Stimulated activated CD4-positive, alpha-beta T cell treated with anti-CD3 and anti-CD28 coated beads, Interleukin-15, amount 100 ng/mL, for 24 hours (primary cell): ENCODE measurements at places on chromosomes 6 and 20.

DNA sequence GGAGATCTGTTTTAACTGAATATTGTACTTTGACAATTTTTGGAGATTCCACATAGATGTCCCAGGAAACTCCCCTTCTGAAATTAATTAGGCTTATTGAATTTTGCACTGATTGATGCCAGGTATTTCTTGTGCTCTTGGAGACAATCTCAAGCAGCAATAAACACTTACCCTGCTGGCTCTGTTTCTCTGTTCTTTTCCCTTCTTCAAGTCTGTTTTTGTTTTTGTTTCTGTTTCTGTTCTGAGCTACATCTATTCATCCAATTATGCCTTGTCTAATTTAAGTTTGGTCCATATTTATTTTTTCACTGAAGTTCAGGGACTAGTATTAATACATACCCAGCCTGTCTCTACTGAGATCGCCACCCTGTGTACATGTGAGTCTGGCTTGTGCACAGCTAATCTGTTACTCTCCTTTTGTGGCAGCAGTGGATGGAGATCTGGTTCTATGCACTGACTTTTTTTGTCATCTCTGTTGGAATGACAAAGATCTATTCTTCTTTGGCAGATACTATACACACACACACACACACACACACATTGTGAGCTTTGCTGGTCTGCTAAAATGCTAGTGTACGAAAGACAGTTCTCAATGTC is 51.9 kb downstream of the IL22RA2 start:
- no peak for DNase-seq

- no peak for DNase-seq
Measured at GRCh38 chr20:8414586-8415274, 282.7 kb downstream of the PLCB1 start.

DNA sequence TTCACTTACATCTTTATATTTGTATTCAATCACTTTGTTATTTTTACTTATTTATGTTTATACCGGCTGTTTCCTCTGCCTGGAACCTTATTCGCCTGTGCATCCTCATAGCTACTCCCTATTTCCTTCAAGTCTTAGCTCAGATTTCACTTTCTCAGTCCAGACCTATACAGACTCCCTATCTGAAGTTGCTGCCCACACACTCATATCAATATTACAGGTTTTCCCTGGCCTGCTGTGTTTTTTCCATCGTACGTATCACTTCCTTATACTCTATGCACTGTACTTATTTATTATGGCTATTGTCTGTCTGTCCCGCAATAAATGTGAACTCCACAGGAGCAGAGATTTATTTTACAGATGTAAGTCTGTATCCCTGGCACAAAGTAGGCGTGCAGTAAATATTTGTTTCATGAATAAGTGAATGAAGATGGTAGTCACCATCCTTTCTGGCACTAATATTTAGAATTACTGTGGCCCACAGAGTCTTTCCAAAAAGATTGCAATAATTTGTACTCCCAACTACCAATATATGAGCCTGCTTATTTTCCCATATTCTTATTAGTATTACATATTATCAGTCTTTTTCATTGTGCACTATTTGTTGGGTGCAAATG is 64.9 kb downstream of the TNFAIP3 start:
- DNase-seq: no peak

DNA sequence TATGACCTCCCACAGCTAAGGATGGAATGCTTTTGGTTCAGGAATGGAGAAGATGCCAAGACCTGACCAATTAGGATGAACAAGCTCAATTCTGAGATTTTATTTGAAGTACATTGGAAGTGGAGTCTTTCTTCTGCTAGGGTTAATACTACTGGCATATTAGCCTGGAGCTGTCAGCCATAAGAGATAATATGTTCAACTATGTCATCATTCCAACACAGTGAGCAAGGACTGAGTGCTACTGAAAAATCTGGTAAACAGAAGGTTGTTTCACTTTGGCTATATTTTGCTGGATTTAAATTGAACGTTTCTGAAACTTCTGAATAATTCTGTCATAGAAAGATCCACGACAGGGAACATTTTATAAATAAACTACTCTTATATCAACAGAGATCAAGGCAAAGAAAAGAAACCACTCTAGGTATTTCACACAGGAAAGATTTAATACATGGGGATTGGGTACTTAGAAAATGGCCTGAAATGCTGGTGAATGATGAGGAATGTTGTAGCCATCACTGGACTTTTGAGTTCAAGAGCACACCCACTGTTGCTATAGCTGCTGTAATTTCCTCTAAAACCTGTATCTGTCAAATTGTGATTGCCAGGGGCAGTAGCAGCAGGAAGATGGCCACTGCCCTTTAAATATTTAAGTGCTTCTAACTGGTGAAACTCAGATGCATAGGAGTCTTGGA is 200.5 kb downstream of the PLCB4 start:
- DNase-seq: no peak

GRCh38 chr6:31114970-31115849 is 610 bp downstream of the PSORS1C1 start:
- no peak for DNase-seq

GRCh38 chr20:45970646-45971424 is 1.2 kb downstream of the ZNF335 start:
- peak; percentile 37 for DNase-seq

DNA sequence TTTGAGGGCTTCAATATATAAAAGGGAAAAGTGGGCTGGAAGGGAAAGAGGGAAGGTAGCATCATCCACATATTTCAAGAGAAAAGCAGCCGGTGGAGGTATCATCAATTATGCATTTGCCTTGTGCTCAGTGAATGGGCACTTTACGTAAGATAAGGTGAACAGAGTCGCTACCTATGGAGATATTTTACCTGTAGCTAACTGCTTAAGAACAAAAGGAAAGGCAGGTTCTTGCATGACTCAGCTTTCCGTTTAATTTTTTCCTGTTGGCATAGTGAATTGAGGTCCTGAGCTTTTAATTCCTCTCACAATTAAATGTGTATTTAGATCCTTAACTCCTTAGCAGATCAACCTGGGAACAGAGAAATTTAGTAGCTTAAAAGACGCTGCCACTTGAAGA is 25.5 kb upstream of the PLCB4 start:
- no peak for DNase-seq

GRCh38 chr20:40844332-40844731 is 155.3 kb upstream of the MAFB start:
- DNase-seq: no peak

- no peak for DNase-seq
Measured at GRCh38 chr20:1281279-1282057, 15.4 kb downstream of the SNPH start.

- DNase-seq: no peak
Measured at GRCh38 chr6:5509106-5509505, 247.8 kb downstream of the FARS2 start.

- DNase-seq: peak; percentile 71
Measured at GRCh38 chr6:137823826-137824555, 43.1 kb upstream of the TNFAIP3 start.

- DNase-seq: no peak
Measured at GRCh38 chr6:6581054-6581453, 7.5 kb upstream of the LY86 start.

DNA sequence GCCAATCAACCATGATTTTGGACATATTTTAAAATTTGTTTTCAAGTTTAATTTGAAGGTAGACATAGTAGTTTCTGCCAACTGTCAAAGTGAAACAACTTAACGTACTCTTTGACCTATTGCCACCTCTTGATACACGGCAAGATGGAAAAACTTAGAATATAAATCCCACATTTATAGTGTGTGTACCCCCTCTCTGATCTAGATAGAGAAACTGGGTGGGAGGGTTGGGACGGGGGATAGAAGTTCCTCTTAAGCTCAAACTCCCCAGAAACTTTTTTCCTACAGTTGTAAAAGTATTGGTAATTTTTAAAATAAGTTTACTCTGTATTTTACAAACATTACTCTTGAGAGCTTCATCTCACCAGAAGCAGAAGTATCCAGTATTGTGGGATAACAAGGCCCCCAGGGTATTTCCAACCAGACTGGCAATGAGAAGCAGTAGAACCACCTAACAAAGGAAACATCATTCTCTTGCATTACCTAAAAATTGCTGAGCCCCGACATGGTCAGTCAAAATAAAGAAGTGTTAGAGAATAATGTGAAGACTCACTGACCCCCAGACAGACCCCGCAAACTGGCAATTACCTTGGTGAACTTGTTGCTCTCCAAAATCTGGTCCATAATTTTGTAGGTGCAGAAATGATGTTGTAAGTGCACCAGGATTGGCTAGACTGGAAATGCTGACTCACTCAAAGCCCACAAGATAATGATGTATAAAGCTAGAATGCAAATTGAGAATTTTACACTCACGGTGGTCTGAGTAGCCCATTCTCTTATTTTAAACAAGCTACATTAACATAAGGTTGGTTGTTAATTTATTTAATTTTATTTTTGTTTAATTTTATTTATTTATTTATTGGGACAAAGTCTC is 74.7 kb upstream of the TNFAIP3 start:
- no peak for DNase-seq
